Femur (tissue), 1 donor: ENCODE measurements at places on chromosomes 5 and 9.

GRCh38 chr5:139985733-139986132 is 57.4 kb downstream of the NRG2 start:
- no peak for DNase-seq

DNA sequence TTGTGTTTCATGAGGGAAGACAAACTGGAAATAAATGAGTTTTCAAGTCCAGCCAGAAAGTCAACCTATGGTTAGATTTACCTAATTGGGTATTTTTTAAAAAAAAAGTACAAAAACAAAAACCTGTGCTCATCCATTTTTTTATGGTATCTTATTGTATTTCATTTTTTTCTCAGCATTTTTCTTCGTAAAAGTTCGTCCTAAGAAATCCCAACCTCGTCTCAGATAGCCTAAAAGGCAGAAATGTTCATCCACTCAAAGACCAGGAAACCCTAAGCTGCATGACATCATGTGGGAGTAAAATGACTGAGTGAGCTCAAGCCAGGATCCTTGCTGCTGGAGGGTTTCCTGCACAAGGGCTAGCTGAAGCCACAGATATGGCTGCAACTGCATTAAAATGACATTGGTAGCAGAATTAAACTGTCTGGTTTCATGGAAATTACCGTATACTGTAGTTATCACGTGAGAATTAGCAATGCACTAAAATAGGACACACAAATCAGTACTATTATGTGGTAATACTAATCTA is 70.4 kb downstream of the NFIB start:
- DNase-seq, result peak; percentile 37

DNA sequence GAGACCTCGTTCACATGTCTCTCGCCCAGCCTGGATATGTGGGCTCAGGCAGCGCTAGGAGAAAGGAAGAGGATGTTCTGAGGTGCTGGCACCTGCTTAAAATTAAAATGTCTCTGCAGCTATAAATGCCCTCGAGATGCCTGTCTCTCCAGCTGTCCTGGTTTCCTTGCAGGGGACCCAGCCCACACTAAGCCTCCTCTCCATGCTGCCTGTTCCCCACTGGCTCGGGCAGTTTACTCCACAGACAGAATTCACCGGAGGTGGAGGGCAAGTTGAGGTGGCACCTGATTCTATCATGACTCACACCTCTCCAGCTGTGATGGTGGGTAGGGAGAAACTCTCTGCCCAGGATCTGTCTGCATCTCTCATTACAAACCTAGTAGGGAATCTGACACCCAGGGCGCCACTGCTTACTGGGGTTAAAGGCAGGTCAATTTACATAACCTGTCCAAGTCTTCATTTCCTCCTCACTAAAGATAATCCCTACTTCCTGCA is 420.9 kb downstream of the SPOCK1 start:
- no peak for DNase-seq

DNA sequence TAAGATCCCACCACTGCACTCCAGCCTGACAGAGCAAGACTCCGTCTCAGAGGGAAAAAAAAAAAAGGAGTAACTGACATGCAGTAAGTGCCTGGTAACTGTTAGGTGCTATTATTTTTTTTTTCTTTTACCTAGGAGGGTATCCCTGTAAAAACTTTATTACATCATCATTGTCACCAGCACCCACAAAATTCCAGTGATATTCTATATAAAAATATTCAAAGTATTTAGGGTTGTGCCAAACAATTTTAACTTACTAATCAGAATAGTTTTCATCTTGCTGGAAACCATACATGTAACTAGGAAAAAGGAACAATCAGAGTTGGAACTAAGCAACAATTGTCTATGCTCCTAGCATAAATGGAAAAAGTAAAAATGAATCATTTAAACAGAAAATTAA is 112.4 kb downstream of the SSBP2 start:
- DNase-seq, result no peak

- DNase-seq, result no peak
Observed at GRCh38 chr9:99189887-99190596, 31.7 kb downstream of the ALG2 start.

GRCh38 chr9:136327304-136327974 is at the start of gene GPSM1:
Gene GPSM1 (plus strand): TSS chr9:136327539. CDS start chr9:136327696, 157 bp downstream.
- peak; percentile 78 for DNase-seq
